ENCODE measurements at places on chromosomes 16 and 17. TPM values are rescaled to one million over a fixed set of nuclear protein-coding genes. Genes with fewer than 3 reads are reported as not detected.

KRT31 gene
- total RNA-seq, result not detected

PEMT gene
- total RNA-seq, result 151 TPM

TNS4 gene
- 0.16 TPM for total RNA-seq

HOXB4 gene
- total RNA-seq, result 5.7 TPM

FAM117A gene
- total RNA-seq, result 5.9 TPM

ACE gene
- total RNA-seq, result 14.1 TPM

MT1F gene
- 11.8 TPM for total RNA-seq

TBC1D28 gene
- total RNA-seq, result not detected

TUFM gene
- total RNA-seq, result 113 TPM

ZNF750 gene
- 0.26 TPM for total RNA-seq

MT4 gene
- total RNA-seq, result not detected

NXN gene
- total RNA-seq, result 20.7 TPM

KSR1 gene
- 38.9 TPM for total RNA-seq

ZACN gene
- not detected for total RNA-seq

CHST6 gene
- 0.16 TPM for total RNA-seq

PRCD gene
- total RNA-seq, result 5.4 TPM

TMEM219 gene
- 95.8 TPM for total RNA-seq

CHST5 gene
- total RNA-seq, result not detected

MLLT6 gene
- total RNA-seq, result 77.0 TPM

HIGD1B gene
- total RNA-seq, result 1.3 TPM

EFCAB5 gene
- total RNA-seq, result not detected

DHRS11 gene
- 16.3 TPM for total RNA-seq

TRIM47 gene
- total RNA-seq, result 35.7 TPM

CTRB2 gene
- 4.1 TPM for total RNA-seq

PRSS27 gene
- 0.48 TPM for total RNA-seq

SEZ6 gene
- total RNA-seq, result not detected

PRRT2 gene
- total RNA-seq, result 1.5 TPM

CLEC3A gene
- not detected for total RNA-seq

CHP2 gene
- total RNA-seq, result 0.22 TPM

CETP gene
- 6.4 TPM for total RNA-seq

PROCA1 gene
- 1.3 TPM for total RNA-seq

MYL4 gene
- 1.5 TPM for total RNA-seq

NUPR1 gene
- total RNA-seq, result 116 TPM

SMCR8 gene
- total RNA-seq, result 14.3 TPM

MYO15B gene
- 110 TPM for total RNA-seq

ENPP7 gene
- total RNA-seq, result 0.26 TPM

DLX3 gene
- 0.48 TPM for total RNA-seq

DNAH17 gene
- 0.45 TPM for total RNA-seq

CCL8 gene
- 2.1 TPM for total RNA-seq

MARVELD3 gene
- total RNA-seq, result not detected

ASPHD1 gene
- total RNA-seq, result 0.67 TPM

ACSM2B gene
- not detected for total RNA-seq

TLCD3A gene
- total RNA-seq, result 11.5 TPM

KCNJ18 gene
- not detected for total RNA-seq

DNASE1L2 gene
- total RNA-seq, result 0.39 TPM

NEUROD2 gene
- not detected for total RNA-seq

ADAD2 gene
- not detected for total RNA-seq

CD300C gene
- total RNA-seq, result 4.1 TPM

AANAT gene
- total RNA-seq, result not detected

GLTPD2 gene
- not detected for total RNA-seq

DPEP3 gene
- total RNA-seq, result 0.16 TPM

SOST gene
- total RNA-seq, result not detected

Measured in mesenteric fat pad (tissue), 1 donor.